ENCODE measurements at places on chromosomes 6 and 20.

DNA sequence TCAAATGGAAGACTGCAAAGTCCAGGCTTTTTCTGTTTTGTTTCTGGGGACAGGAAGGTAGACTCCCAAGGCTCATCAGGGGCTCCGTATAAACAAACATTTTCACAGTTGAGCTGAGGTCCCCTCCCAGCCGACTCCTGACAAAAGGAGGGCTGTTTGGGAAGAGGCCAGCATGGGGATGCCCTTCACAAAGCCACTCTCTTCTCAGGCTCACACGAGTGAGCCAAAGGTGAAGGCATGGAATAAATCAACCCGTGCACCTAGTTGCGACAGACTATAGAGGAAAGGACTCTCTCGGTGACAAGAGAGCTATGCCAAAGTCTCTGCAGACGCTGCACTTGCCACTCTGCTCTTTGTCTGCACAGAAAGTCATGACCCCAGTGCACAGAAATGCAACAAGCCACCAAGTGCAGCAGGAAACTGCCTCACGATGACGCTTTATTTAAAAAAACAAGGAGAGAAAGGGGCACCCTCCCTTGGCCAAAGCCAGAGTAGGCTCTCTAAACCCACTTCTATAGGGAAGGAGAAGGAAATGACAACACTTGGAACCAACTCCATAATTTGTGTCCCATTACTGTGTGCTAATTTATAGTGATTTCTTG lies 21.0 kb downstream of the JAG1 start:
- H3K4me1 ChIP-seq = peaks cover 37% of the 10 kb centered on the region
- H3K27me3 ChIP-seq = no peaks in the 10 kb centered on the region
- peaks cover 71% of the 10 kb centered on the region for H3K36me3 ChIP-seq
- H3K27ac ChIP-seq = no peak overlapping the region
- H3K4me3 ChIP-seq = no peak overlapping the region

DNA sequence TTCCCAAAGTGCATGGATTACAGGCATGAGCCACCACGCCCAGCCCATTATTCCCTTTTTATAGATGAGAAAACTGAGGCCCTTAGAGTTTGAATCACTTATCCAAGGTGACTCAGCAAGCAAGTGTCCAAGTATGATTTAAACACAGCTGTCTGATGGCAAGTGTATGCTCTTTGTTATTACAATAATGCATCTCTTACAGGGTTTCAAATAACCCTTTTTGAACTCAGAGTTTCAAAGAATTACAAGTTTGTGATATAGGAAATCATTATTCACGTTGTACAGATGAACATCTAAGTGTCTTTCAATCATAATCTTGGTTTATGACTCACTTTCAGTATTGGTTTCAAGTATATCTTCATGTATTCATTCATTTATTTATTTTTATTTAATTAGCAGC lies 63.0 kb downstream of the CD83 start:
- H3K27ac ChIP-seq = no peak overlapping the region
- peaks cover 24% of the 10 kb centered on the region for H3K27me3 ChIP-seq
- H3K4me1 ChIP-seq = no peaks in the 10 kb centered on the region
- no peak overlapping the region for H3K4me3 ChIP-seq
- no peaks in the 10 kb centered on the region for H3K36me3 ChIP-seq
- DNase-seq = no peak

- no peaks in the 10 kb centered on the region for H3K27me3 ChIP-seq
- no peaks in the 10 kb centered on the region for H3K4me1 ChIP-seq
- no peaks in the 10 kb centered on the region for H3K36me3 ChIP-seq
- no peak overlapping the region for H3K4me3 ChIP-seq
Observed at GRCh38 chr6:19712012-19712688, 125.0 kb upstream of the ID4 start.

GRCh38 chr20:39800548-39800947 lies 838.4 kb downstream of the DHX35 start:
- H3K27ac ChIP-seq = no peak overlapping the region
- no peaks in the 10 kb centered on the region for H3K27me3 ChIP-seq
- no peak overlapping the region for H3K4me3 ChIP-seq
- H3K36me3 ChIP-seq = no peaks in the 10 kb centered on the region
- peak; percentile 63 for DNase-seq

DNA sequence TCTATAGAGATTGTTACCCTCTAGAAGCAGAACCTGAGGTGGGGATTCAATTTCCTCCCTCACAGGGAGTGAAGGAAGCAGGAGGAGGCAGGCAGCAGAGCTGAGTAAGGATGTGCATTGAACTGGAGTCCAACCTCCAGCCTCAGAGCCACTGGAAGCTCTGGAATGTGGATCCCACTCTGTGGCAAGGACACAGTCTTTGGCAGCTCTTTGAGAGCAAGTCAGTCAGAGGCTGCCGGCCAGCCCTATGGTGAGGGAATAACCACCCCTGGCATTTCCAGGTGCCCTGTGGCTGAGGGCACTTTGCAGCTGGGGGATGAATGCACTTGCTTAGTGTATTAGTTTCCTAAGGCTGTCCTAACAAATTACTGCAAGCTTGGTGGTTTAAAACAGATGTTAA lies 37.2 kb downstream of the EBF4 start:
- no peaks in the 10 kb centered on the region for H3K36me3 ChIP-seq
- H3K27me3 ChIP-seq = peaks cover 10% of the 10 kb centered on the region
- DNase-seq = peak; percentile 6
- H3K4me3 ChIP-seq = no peak overlapping the region

GRCh38 chr6:167127785-167128531 lies 5.1 kb downstream of the CCR6 start:
- H3K36me3 ChIP-seq = no peaks in the 10 kb centered on the region
- H3K4me1 ChIP-seq = no peaks in the 10 kb centered on the region
- no peak overlapping the region for H3K27ac ChIP-seq
- no peaks in the 10 kb centered on the region for H3K27me3 ChIP-seq

DNA sequence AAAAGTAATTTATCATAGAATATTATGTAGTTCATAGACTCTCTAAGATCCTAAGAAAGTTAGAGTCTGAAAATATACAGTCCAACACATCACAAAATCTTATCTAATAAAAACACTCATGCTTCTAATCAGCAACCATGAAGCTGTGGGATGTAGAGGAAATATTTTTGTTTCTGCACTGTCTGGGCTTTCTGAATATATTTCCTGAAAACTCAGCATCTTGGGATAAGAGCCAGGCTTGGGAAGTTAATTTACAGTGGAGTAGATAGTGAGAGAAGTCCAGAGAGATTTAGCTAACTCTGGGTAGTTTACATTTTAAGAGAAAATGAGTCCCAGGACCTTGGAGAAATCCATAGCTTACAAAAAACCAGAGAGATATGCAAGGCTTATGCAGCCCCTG lies 150.4 kb upstream of the BMP5 start:
- H3K36me3 ChIP-seq = no peaks in the 10 kb centered on the region
- DNase-seq = peak; percentile 1
- no peaks in the 10 kb centered on the region for H3K27me3 ChIP-seq
- no peak overlapping the region for H3K27ac ChIP-seq
- H3K4me1 ChIP-seq = no peaks in the 10 kb centered on the region
- H3K4me3 ChIP-seq = no peak overlapping the region

DNA sequence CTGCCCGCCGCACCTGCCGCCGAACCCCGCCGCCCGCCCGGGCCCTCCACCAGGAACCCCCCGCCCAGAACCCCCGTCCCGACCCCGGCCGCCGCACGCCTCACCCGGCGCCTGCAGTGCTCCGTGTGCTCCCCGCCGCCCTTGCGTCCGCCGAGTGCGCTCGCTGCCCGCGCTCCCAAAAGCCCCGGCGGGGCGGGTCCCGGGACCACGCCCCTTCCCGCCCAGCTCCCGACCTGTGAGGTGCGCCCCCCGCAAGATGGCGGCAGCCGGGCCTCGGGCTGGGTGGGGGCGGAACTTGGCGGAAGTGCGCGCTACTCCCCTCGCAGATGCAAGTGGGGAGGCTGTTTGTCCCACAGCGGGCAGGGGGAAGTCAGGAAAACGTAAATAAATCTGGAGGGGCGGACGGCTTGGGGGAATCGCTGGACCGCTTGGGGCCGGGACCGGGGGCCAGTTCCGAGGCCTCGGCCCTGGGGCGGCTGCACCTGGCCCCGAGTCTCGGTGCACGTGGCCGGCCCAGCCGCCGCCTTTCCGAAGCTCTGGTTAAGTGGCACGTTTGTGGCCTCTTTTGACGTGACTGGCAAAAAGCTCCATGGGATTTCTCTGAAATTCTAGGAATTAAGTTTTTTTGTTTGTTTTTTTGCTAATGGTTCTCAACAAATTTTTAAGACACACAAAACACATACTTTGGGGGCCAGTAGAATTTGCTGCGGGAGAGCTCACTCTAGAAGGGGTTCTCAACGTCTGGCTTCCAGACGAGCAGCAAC lies at the start of gene EZR:
TSS of gene EZR (minus strand) at position 156 of the 764 bp plus-strand sequence. CDS start 1,275 bp downstream, outside the sequence.
- H3K4me1 ChIP-seq = peaks cover 6% of the 10 kb centered on the region
- peak within 1 kb of the TSS; percentile 67 for H3K27ac ChIP-seq
- peak within 1 kb of the TSS; percentile 70 for H3K4me3 ChIP-seq
- peak; percentile 57 for DNase-seq
- H3K36me3 ChIP-seq = no peaks in the 10 kb centered on the region

DNA sequence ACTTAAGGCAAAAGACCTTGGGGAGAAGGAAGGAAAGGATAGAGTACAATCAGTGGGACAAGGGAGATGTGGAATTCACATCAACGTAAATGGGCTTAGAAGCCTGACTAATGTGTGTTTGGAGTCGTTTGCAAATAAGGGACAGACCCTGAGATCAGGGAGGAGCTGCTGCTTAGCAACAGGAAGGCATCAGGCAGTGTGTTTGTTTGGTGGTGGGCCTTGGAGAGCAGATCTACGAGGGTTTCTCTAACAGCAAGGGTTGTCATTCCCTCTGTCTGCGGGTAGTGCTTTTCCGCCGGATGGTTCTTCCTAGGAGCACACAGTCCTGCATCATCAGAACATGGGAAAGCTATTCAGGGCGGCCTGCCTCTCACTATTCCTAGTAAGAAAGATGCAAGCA lies 40.4 kb downstream of the C6orf118 start:
- H3K4me3 ChIP-seq = no peak overlapping the region
- no peaks in the 10 kb centered on the region for H3K36me3 ChIP-seq
- H3K27ac ChIP-seq = no peak overlapping the region

DNA sequence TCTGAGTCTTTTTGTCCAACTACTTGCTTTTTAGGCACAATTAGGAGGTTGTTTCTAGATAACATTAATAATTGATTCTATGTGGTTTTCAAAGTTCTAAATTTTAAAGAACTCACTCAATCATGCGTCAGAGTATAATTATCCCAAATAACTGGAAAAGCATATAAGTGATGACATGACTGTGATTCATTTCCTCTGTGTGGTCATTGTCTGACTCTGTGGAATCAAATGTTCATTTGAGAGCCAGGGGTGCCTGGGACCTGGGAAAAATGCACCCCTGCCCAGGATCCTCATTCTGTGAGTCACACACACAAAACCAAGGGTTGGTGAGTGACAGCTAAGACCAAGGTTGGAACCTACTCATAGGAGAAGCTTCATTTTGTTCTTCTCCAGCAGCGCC lies 127.1 kb upstream of the MLIP start:
- peaks cover 7% of the 10 kb centered on the region for H3K4me1 ChIP-seq
- H3K27ac ChIP-seq = no peak overlapping the region
- H3K36me3 ChIP-seq = no peaks in the 10 kb centered on the region
- no peak overlapping the region for H3K4me3 ChIP-seq

DNA sequence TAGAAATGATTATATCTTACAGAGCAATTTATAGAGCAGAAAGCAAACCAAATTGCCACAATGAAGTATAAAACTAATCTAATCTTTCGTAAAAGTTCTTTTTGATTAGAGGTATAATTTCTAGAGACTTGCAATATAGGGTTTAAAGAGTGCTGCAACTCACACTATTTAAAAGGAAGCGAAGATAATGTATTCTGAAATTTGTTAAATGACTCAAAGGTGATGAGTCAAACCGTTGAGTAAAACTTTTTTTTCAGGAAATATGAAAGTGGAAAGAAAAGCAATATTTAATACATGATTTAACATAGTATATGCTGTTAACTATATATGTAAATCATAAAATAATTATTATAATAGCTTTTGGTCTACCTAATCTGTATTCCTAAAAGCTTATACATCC lies 133.6 kb downstream of the SYNE1 start:
- H3K27ac ChIP-seq = no peak overlapping the region
- no peaks in the 10 kb centered on the region for H3K4me1 ChIP-seq
- no peak overlapping the region for H3K4me3 ChIP-seq
- H3K27me3 ChIP-seq = no peaks in the 10 kb centered on the region
- peak; percentile 26 for DNase-seq

- H3K4me3 ChIP-seq = no peak overlapping the region
- H3K27me3 ChIP-seq = peaks cover 2% of the 10 kb centered on the region
- H3K36me3 ChIP-seq = no peaks in the 10 kb centered on the region
- DNase-seq = peak; percentile 31
- no peaks in the 10 kb centered on the region for H3K4me1 ChIP-seq
Observed at GRCh38 chr20:48635791-48636267, 192.0 kb downstream of the PREX1 start.

GRCh38 chr20:34916774-34917354 lies 38.7 kb downstream of the GSS start:
- no peak for DNase-seq
- no peaks in the 10 kb centered on the region for H3K4me1 ChIP-seq
- H3K27ac ChIP-seq = no peak overlapping the region
- H3K36me3 ChIP-seq = peaks cover 27% of the 10 kb centered on the region

DNA sequence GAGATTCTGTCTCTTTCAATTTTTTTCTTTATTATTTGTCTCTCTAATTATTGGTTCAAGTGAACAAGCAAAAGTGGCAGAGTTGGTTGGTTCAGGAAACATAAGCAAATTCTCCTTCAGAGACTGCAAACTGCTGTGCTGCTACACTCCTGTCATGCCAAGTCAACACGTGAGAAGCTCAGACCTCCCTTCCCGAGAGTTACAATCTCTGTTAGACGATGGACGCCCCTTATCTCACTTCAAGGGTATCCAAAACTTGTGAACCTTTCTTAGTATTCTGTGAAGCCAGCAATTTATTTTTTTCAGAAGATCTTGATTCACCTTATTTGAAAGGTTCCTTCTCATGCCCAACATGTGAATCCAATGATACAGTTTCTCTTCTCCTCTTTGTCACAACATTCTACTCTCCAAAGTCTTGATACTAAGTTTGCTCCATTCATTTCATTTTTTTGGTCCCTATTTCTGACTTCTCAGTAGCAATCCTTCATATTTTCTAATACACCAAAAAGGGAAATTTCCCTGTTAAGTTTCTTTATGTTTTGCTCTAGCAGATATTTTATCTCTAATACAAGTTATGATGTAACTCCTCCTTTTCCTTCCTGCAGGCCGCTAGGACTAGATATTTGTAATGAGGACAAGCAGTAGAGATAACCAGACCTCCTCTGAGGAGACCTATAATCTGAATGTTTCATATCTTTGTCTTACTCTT lies 448.8 kb upstream of the CITED2 start:
- no peak overlapping the region for H3K4me3 ChIP-seq
- H3K36me3 ChIP-seq = no peaks in the 10 kb centered on the region
- no peaks in the 10 kb centered on the region for H3K27me3 ChIP-seq
- 0 out of 2 replicates have a peak, but pooled peaks cover 2% of the 10 kb centered on the region for H3K4me1 ChIP-seq

GRCh38 chr20:14493408-14493807 lies 156.0 kb upstream of the FLRT3 start:
- no peaks in the 10 kb centered on the region for H3K4me1 ChIP-seq
- no peaks in the 10 kb centered on the region for H3K36me3 ChIP-seq
- no peak for DNase-seq
- H3K4me3 ChIP-seq = no peak overlapping the region

DNA sequence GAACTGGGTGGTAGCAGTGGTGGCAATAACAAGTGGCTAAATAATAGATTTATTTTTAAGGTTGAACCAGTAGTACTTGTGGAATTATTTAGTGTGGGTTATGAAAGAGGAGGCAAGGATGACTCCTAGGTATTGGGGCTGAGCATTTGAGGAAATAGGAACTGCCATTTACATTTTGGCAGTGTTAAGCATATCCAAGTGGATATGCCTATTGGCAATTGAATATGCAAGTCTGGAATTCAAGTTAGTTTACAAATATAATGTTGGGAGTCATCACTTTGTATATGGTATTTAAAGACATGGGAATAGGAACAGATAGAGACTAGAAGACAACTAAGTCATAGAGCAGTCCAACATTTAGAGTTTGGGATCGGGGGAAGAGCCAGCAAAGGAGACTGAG lies 25.9 kb downstream of the PEX3 start:
- H3K27ac ChIP-seq = no peak overlapping the region
- DNase-seq = no peak
- peaks cover 12% of the 10 kb centered on the region for H3K36me3 ChIP-seq
- H3K4me3 ChIP-seq = no peak overlapping the region
- no peaks in the 10 kb centered on the region for H3K27me3 ChIP-seq

Data from IMR-90 (cell line).